ENCODE measurements at places on chromosomes 2 and 18.

GRCh38 chr18:60266558-60266957 is 106.0 kb downstream of the MC4R start:
- no peak for DNase-seq

GRCh38 chr18:63970809-63971205 is 926 bp downstream of the SERPINB8 start:
- no peak for DNase-seq

GRCh38 chr2:221572219-221572820 is at the start of gene EPHA4:
EPHA4 (minus strand) TSS chr2:221572304; CDS start chr2:221572248, 56 bp downstream.
- peak; percentile 75 for DNase-seq

- no peak for DNase-seq
Observed at GRCh38 chr2:241992753-241993152, 123.2 kb downstream of the RTP5 start.

DNA sequence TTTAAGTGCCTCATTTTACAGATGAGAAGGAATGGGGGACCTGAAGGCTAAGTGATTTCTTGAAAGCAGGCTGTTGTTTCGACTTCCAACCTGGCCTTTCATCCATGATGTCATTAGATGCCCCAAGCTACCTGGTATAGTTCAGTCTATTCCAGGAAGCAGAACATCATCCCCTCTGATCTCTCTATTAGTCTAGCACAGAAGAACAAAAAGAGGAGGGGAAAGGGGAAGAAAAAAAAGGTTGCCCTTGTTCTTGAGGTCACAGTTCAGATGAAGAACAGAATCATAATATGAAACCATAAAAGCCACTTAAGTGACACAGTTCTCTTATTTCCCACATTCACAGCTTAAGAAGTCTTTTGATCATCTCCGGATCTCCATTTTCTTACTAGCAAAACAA is 386.2 kb upstream of the HNRNPA3 start:
- DNase-seq: no peak

GRCh38 chr2:225171350-225171749 is 129.1 kb upstream of the DOCK10 start:
- DNase-seq: no peak

GRCh38 chr18:73153271-73153670 is 285.5 kb upstream of the NETO1 start:
- no peak for DNase-seq

DNA sequence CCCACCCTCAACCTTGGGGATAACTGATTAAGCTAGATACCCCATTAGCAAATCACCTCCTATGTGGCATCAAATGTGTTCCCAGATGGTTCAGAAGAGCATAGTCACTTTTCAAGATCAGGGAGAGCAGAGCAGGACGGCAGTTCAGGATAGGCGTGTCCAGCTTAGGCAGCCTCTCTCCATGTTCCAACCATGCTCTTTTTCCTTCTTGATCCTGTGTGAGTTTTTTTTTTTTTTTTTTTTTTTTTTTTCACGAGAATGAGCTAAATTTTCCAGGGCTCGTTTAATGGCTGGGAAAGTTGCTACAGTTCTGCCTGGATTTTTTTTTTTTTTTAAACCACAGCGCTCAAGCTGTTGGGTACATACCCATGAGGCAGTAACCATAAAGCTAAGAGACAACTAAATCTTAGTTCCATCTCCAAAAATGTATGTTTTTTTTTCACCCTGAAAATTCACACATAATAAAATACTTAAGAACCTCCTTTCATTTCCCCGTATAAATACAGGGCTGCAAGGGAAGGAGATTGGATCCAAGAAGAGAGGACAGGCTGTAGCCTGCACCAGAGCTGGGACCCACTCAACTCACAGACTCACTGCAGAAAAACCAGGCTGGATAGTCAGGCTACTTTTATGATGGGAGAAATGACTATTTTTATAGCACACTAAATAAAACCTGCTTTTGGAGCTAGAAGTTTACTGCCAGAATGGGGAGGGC is 244.3 kb downstream of the SETBP1 start:
- DNase-seq: no peak

- DNase-seq: no peak
Observed at GRCh38 chr2:191803007-191803406, 43.9 kb downstream of the CAVIN2 start.

- no peak for DNase-seq
Observed at GRCh38 chr2:163943403-163944346, 207.9 kb upstream of the FIGN start.

DNA sequence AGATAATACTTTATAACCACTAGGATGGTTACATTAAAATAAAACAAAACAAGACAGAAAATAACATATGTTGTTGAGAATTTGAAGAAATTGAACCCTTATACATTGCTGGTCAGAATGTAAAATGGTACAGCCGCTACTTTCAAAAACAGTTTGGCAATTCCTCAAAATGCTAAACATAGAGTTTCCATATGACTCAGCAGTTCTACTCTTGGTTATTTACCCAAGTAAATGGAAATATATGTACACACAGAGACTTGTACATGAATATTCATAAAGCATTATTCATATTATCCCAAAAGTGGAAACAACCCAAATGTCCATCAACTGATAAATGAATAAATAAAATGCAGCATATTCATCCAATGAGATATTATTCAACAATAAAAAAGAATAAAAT is 92.5 kb upstream of the LRATD1 start:
- no peak for DNase-seq

Measured in activated CD4-positive, alpha-beta T cell treated with anti-CD3 and anti-CD28 coated beads, Interleukin-2, amount 50 U/mL, for 4 hours (primary cell).